ENCODE measurements at places on chromosomes 13 and 19. TPM values are rescaled to one million over a fixed set of nuclear protein-coding genes. Genes with fewer than 3 reads are reported as not detected.
A peak's percentile ranks its signal among the peaks of the same experiment; 100 is the strongest.

LRRC63 gene
- not detected for total RNA-seq

DNA sequence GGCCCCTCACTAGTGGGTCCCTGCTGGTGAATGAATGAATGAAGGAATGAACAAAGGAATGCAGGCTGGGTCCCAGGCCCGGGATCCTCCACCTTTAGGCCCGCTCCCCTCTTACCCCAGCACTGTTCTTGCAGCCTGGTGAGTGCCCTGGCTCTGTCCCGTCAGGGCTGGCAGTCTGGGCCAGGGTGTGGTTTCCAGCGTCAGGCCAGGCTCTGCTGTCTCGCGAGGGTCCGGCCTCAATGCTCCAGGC is 317 bp downstream of the LYL1 start:
- no peak for DNase-seq

DNA sequence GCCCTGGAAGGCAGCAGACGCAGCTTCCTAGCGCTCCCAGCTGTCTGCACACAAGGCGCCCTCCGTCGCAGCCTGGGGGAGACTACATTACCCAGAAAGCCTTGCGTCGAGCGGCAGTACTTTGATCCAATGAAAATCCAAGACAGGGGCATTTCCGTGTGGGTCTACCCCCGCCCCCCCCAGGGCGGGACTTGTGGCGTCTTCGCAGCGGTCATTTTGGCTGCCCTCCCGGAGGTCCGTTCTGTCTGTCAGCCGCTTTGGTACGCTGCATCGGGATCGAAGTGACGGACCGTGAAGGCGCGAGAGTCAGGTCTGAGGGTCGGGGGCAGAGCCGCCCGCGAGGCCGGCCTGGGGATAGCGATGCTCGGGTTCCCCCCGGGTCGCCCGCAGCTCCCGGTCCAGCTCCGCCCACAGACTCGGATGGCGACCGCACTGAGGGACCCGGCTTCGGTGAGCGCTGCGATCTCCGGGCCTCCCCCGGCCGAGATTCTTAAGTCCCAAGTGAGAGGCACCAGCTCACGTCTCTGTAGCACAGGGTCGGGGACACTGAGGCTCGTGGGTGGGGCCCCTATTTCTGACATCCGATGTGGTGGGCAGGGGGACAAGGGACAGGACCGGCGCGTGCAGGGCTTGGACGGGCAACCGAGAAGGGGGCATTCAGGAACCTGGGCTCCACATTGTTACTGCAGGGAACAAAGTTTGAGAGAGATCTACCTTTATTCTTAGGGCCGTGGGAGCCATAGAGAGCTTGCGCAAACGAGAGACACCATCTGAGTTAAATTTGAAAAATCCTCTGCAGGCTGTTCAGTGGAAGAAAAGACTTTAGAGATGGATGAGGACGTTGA is at the start of gene ZNF211:
TSS of gene ZNF211 (plus strand) at position 182 of the 845 bp plus-strand sequence. CDS start at position 361, 179 bp downstream.
- DNase-seq, result peak; percentile 99

DNA sequence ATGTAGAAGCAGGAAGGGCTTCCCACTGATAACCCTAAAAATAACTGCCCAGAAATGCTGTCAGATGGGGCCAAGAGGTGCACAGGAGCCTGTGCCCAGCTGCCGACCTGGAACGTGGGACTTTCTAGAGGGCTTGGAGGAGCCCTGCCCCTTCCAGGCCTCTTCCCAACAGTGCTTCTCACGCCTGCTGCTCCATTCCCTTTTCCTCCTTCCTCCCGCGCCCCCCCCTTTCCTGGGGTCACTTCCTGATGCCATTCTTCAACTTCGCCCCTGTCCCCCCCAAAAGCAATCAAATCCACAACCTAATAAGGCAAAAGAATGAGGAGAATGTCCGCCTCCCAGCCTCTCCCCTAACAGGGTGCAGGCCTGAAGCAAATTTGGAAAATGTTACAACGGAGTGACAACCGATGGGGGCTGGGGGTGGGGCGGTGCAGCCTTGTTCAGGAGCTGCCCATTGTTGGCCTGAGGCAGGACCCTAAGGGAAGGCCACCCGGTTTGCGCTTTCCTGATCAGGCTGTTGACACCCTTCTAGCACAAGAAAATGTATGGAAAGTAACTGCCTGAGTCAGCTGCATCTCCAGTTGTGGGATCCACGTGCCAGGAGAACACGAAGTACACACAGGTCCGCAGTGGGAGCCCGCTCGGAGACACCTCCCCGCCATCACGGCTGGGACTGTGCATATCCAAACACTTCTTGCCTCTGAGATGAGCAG is 18.7 kb downstream of the ACTN4 start:
- DNase-seq, result peak; percentile 85

MBD3L3 gene
- not detected for total RNA-seq

- DNase-seq, result peak; percentile 60
Observed at GRCh38 chr13:46389457-46390451, 2.7 kb upstream of the RUBCNL start.

GRCh38 chr13:50161052-50161451 is 145.8 kb downstream of the KCNRG start:
- no peak for DNase-seq

GRCh38 chr19:13459351-13459750 is 46.9 kb downstream of the CACNA1A start:
- DNase-seq, result peak; percentile 92
